Stimulated activated CD8-positive, alpha-beta memory T cell treated with anti-CD3 and anti-CD28 coated beads, Interleukin-12 subunit alpha, Interleukin-12 subunit beta, amount 100 ng/mL, for 1 hour (primary cell): ENCODE measurements at places on chromosomes 3 and 15.
A peak's percentile ranks its signal among the peaks of the same experiment; 100 is the strongest.

- no peak for DNase-seq
Measured at GRCh38 chr15:40252438-40253166, 13.7 kb downstream of the PAK6 start.

DNA sequence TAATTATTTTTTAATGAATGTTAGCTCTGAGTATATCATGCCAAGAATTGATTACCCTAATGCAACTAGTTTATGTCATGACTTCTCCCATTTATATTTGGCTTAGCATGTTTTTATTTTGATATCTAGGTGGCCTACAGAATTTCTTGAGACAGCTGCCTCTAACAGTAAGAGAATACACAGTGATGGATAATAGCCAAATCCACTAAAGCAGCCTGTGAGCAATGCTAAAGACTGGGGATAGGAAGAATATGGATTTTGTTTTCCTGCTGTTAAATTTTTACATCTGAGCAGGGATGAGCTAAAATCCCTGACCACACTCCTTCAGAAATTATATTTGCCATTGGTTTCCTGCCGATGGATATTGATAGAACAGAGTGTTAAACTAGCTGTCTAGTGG, 149.3 kb upstream of the TGFBR2 start:
- DNase-seq: no peak

DNA sequence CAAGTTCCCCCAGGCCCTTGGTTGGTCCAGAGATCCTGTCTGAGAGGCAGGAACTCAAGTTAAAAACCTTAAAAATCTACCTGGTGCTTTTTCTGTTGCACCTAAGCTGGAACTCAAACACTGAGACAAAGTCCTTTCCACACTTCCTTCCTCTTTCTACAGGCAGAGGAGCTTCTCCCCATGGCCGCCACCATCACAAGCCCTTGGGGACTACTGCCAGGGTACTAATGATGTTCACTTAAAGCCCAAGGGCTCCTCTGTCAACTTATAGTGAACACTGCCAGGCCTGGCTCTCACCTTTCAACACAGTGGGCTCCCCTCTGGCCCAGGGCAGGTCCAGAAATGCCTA, 26.0 kb downstream of the TM4SF18 start:
- DNase-seq: no peak

GRCh38 chr3:23738944-23739343, 66.8 kb upstream of the UBE2E1 start:
- no peak for DNase-seq

GRCh38 chr3:182027366-182027765, 315.6 kb downstream of the SOX2 start:
- DNase-seq: no peak

GRCh38 chr3:107227091-107227490, 150.1 kb upstream of the CCDC54 start:
- no peak for DNase-seq

DNA sequence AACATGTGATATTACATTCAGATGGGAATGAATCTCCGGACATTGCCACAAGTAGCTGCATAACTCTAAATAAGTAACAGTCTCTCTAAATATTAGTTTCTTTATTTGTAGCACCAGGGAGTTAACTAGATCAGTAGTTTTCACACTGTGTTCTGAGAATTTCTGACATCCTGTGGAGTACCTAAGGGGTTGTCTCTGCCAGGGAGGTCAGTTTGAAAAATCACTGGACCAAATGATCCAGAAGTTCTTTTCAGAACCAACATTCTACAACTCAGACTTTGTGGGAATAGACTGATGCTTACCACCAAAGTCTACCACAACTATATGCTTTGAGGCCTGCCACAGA, 9.0 kb upstream of the ILDR1 start:
- no peak for DNase-seq

- no peak for DNase-seq
Measured at GRCh38 chr3:171755015-171755589, 55.2 kb downstream of the PLD1 start.

DNA sequence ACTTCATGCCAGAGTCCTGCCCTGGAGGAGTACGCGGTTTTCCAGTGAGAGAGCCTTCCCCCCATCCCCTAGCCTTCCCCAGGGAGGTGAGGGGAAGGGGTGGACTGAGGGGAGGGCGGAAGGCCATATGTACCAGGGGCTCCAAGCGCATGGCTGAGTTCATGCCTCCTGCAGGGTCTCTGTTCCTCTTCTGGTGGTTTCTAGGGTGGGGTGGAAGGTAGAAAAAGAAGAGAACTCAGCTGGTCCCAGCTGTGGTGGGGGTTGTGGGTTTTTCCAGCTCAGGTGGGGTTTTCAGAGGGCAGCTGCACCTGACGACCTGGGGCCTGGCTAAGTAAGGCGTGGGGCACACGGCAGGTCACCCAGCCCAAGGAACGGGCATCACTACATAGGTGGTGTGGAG, 10.7 kb upstream of the IQSEC1 start:
- DNase-seq: no peak

GRCh38 chr15:51314391-51315337, 23.7 kb downstream of the CYP19A1 start:
- DNase-seq: no peak

DNA sequence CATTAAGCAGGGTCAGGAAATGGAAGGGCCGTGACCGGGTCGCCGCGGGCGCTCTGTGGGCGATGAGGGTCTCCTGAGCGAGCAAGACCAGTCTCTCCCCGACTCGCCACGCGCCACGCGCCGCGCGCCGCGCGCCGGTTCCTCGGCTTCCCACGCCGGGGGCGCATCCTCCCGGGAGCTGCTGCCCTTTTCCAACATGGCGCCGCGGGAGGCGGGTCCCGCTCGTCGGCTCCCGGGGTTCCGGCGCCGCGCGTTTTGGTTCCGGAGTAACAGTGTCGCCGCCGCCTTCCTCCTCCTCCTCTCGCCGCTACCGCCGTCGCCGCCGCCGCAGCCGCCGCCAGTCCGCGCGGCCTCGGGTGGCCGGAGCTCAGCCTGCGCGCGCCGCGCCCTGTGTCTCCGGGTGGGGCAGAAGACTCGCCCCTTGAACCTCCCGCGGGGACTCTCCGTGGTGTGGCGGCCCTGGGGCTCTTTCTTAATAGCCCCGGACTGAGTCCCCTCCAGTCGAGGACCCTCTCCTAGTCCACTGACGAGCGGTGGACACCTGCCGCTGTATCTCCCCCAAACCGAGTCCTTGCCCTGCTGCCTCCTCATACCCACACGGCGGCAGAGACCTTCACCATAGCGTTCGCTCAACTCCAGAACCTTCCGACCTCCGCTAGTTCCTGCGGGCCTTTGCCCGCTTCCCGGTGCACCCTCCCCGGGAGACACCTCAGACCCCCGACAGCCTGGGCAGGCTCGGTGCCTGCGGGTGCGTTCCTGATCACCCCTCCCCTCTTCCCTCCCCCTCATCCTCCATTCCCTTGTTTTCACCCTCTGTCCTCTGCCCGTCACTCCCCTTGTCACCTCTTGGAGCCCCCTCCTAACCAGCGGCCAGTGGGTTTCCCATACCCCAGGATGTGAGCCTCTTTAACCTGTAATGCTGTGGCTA, at the start of gene MAP2K5:
Gene MAP2K5 (plus strand): TSS at position 284 of the 928 bp plus-strand sequence. CDS start 633 bp downstream, at position 917.
- peak; percentile 70 for DNase-seq

DNA sequence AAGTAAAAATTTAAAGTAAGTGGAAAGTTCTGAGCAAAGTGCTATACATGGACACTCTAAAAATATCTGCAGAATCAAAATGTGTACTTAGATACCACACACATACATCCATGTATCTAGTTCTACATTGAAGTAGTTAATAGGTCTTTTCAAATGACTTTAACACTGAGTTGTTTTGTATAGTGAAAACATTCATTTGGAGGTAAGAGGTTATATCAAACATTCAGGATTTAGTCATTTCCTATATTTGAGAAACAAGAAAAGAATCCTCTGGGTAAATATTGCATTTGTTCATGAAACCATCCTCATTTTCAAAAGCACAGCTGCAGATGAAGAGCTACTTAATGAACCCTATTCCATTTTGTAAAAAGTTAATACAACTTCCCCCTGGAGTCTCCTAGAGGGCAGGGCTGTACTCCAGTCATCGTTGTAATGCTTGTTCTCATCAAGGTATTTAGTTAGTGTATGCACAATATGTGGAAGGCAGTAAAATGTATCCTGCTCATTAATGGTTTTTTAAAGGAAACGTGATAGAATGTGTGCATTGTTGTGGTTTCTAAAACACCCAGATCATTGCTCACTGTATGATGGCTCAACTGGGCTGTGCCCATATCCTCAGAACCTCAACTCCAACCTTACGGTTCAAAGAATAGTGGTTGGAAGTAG, 26.2 kb downstream of the ARPP21 start:
- no peak for DNase-seq

- no peak for DNase-seq
Measured at GRCh38 chr3:141489203-141489602, 2.4 kb downstream of the RASA2 start.

DNA sequence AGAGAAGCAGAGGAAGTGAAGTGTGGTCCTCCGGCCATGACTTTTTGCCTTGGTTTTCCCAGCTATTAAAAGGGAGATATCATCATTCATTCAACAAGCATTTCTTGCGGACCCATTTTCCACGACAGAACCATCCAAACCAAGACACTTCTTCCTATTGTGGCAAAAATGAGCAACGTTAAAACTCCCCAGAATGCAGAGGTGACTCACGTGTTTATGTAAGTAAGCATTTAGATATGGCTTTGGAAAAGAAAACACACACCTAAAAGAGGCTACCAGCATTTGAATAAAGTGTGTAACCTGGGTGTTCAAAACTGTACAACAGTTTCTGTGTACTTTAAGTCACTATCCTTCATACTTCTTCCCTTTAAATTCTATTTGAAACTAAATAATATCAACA, 181.3 kb downstream of the RORA start:
- DNase-seq: no peak

GRCh38 chr3:115139072-115139471, 8.0 kb downstream of the ZBTB20 start:
- no peak for DNase-seq
